HEK293T (cell line): ENCODE measurements at places on chromosomes 16 and 17.

- DNase-seq: peak; percentile 76
Observed at GRCh38 chr16:87297918-87298631, 19.1 kb downstream of the C16orf95 start.

GRCh38 chr16:57049678-57050077 lies 42.7 kb upstream of the CPNE2 start:
- DNase-seq: no peak

GRCh38 chr16:75112734-75113491 lies 3.7 kb downstream of the LDHD start:
- no peak for DNase-seq

DNA sequence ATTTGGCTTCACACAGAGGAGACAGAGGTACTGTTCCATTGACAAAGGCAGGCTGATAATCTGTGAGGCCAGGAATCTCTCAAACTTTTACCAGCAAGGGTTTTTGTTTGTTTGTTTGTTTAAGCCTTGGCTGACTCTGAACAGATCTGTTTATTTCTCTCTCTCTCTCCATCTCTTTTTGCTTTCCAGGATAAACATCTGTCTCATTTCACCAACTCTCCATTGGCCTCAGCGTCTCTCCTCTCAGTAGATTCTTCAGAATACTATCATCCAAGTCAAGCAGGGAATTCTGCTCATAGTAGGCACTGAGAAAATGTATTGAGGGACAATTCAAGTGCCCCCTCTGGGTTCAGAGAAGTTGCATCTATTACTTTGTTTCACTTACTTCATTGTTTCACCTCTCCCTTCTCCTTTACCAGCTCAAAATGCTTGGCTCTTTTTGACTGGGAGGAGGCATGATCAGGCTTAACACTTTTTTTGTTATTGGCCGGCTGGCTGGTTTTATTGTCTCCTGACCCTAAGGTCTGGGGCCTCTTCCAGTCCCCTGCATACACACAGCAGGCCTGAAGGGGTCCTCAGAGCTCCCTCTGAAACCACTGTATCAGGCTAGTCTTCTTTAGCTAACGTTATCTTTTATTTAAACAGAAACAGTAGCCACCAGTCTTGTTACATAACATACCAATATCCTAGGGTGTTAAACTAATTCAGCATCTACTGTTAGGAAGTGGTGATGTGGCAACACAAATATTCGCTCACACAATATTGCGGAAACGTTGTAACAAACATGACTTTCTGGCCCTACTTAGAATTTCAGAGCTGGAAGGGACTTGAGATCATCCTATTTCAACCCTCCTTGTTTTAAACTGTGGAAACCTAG lies 2.0 kb upstream of the YPEL2 start:
- peak; percentile 70 for DNase-seq

- DNase-seq: peak; percentile 80
Observed at GRCh38 chr16:16127469-16128116, 95.7 kb downstream of the ABCC6 start.

DNA sequence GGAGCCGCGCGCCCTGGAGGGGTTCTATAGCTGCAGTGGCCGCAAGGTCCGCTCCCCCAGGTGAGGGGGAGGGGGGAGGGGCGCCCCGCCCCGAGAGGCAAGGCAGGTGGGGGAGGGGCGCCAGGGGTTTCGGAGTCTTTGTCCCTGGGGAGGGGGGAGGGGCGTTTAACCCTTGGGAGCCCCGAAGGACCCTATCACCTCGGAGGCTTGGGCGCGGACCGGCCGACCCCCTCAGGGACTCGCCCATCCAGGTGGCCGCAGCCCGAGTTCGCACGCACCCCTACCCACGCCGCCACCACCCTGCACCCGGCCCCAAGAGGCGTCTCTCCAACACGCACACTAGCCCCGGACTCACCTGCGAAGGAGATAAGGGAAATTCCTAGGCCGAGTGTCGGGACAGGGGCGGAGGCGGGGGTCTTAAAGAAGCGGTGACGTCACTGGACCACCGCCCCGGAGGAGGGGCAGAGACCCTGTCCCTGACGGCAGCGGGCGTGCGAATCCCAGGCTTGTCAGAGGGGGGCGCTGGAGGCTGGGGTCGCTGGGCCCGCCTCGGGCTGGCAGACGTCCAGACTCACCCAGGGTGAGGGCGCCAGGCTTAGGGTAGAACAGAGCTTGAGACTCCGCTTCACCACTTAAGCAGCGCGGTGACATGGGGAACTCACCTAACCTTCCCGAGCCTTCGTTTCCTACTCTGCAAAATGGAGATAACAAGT lies at the start of gene CLDN6:
Gene CLDN6, minus strand, starts transcription at position 390 of the 713 bp plus-strand sequence. CDS start 2,162 bp downstream, outside the sequence.
- peak; percentile 73 for DNase-seq

- no peak for DNase-seq
Observed at GRCh38 chr16:21943571-21943970, 9.6 kb upstream of the UQCRC2 start.

GRCh38 chr17:50264263-50265113 lies 9.8 kb upstream of the TMEM92 start:
- DNase-seq: no peak

DNA sequence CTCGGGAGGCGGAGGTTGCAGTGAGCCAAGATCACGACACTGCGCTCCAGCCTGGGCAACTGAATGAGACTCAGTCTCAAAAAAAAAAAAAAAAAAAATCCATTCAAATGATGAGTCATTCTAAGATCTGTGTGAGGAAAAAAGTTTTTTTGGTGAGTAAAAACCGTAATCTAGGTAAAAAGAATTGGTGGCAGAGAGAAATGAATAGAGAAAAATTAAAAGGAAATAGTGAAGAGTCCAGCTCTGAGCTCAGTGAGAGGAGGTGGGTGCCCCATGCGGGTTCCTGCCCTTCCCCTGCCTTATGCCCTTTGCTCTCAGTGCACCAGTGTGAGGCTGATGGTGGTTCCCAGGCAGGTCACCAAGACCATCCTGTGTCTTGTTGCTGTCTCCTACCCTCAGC lies 20.9 kb downstream of the GAN start:
- DNase-seq: no peak

DNA sequence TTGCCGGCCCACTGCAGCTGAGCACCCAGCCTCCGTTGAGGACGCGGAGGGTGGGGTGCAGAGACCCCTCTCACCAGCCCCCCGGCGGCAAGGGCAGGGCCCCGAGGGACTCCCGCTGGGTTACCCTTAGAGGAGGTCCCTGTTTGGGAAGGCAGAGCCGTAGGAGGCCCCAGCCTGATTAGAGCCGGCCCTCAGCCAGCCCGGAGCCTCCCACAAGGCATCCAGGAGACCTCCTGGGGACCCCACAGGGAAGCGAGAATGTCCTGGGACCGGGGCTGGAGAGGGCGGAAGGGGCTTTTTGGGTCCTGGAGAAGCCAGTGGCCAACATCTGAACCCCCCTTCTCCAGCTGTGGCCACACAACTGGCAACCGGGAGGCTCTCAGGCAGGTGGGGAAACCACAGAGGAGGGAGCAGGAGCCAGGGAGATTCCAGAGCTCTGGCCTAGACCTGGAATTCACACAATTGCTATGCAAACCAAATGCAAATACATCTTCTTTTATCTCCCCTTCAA lies 21.7 kb upstream of the SP6 start:
- no peak for DNase-seq

GRCh38 chr17:3557768-3558583 lies at the start of gene TRPV3:
TRPV3 (minus strand) TSS chr17:3557812; CDS start chr17:3554850, 2,962 bp downstream.
- DNase-seq: no peak

- DNase-seq: no peak
Observed at GRCh38 chr17:35245196-35245486, 2.3 kb downstream of the SLFN5 start.

- DNase-seq: no peak
Observed at GRCh38 chr17:47208744-47209488, at the start of gene MYL4. MYL4 (plus strand) TSS chr17:47209348; CDS start chr17:47209423, 75 bp downstream.

DNA sequence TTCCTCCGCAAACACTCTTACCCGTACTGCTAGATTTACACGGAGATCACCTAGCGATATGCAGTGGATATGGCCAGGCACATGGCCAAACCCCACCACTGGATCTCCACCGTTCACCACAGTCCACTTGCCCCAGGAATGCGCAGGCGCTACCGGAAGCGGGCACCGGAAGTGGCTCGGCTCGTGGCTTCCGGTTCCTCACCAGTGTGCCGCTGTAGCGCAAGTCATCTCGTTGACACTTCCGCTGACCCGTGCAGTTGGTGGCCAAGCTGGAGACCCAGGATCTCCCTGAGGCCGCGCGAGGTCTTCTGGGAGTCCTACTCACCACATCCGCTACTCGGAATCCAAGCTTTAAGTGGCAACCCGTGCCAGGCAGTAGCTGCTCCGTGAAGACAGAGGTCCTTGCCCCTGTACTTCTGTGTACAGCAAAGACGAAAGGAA lies 11.5 kb downstream of the ZNF597 start:
- DNase-seq: no peak

DNA sequence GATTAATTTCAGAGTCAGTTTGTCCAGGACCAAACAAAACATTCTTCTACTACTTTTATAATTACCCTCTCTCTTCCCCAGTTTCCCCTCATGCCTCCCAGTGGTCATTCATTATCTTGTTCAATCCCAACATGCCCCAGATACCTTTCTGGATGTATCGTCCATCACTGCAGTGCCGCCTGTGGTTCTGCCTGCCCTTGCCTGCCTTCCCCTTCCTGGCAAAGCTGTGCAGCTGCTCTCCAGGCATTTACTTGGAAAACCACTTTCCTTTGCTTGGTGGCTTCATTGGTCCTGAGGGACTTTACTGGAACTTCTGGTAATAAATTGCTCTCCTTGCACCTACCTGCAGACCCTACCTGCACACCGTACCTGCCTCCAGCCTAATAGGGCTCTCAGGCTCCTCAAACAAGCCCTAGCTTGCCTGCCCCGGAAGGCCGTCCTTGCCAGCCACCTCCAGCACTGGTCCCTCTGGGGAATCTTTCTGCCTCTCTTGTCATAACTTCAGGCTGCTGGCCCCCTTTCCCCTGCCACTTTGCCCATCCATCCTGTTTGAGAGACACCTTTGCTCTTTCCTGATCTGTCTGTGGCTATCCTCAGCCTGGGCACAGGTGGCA lies 19.5 kb upstream of the MSI2 start:
- DNase-seq: no peak
